ENCODE measurements at places on chromosomes 7 and 10. TPM values are rescaled to one million over a fixed set of nuclear protein-coding genes. Genes with fewer than 3 reads are reported as not detected.

ZNF365 gene
- total RNA-seq = 0.93 TPM

KCNH2 gene
- 8.4 TPM for total RNA-seq

- peaks cover 12% of the 10 kb centered on the region for H3K4me1 ChIP-seq
- H3K4me3 ChIP-seq = no peak overlapping the region
- no peaks in the 10 kb centered on the region for H3K27me3 ChIP-seq
- H3K27ac ChIP-seq = no peak overlapping the region
These were observed 1.1 kb upstream of the RAB11FIP2 start for GRCh38 chr10:118047880-118048279.

GRCh38 chr7:141291541-141291940 lies 217.7 kb downstream of the TMEM178B start:
- H3K27ac ChIP-seq = no peak overlapping the region
- DNase-seq = no peak
- H3K4me3 ChIP-seq = no peak overlapping the region
- H3K4me1 ChIP-seq = no peaks in the 10 kb centered on the region
- no peaks in the 10 kb centered on the region for H3K36me3 ChIP-seq

DNA sequence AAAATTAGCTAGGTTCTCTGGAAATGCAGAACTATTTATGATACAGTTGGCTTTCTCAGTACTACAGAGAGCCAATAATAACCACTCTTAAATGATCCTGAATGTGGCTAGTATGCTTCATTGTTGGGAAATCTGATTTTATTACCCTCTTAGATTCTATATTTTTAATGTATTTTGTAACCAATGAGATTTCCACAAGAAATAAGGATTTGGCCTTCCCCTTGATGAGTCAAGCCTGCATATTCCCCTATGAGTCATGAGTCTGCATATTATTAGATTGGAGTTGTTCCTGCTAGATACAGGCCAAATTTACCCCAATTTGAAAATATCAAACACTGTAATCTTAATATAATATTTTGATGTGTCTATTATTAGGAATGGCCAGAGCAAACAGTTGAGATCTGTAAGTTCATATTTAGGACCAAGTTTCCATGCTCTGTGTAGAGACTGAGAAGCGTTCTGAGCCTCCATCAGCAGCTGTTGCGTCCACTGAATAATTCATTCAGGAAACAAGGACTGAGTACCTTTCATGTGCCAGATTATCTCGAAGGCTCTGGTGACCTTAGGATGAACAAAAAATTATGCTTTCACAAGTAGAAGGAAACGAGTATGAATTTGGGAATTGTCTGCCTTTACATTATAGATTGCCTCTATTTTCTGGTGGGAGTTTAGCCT lies 793.4 kb downstream of the NRG3 start:
- no peaks in the 10 kb centered on the region for H3K4me1 ChIP-seq
- no peak overlapping the region for H3K4me3 ChIP-seq
- no peaks in the 10 kb centered on the region for H3K36me3 ChIP-seq

DNA sequence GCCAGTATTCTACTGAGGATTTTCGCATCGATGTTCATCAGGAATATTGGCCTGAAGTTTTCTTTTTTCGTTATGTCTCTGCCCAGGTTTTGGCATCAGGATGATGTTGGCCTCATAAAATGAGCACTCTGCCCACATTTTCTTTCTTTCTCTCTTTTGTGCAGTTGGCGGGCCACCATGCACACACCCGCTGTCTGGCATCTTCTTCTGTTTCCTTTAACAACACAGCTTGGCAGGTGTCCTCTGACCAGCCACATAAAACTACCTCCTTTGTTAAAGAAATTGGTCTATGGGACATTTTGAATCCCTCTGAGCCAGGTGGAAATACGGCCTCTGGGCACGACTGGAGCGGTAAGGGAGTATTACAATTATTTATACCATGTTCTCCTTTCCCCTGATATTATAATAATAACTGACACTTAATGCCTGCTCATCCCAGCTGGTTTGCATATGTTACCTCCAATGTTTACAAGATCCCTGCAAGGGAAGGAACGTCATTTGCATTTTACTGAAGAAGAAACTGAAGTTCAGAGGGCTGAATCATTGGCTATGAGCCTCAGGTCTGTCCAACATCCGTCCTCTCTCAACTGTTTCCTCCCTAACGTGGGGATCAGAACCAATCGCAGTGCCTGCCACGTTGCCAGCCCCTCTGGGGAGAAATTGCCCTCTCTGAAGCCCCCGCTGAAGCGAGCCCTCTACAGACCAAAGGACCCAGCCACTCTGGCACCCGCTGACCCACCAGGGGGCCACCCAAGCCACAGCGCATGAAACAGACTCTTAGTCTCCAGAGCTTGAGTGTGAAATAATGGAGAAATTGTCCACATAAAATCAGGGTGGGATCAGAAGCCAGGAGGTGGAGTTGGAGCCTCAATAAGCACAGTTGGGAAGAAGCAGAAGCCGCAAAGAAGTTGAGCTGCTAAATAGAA lies 125.0 kb upstream of the FOXK1 start:
- no peak overlapping the region for H3K4me3 ChIP-seq
- no peaks in the 10 kb centered on the region for H3K36me3 ChIP-seq
- peak overlapping the region; percentile 37 for H3K27ac ChIP-seq
- no peaks in the 10 kb centered on the region for H3K4me1 ChIP-seq
- DNase-seq = no peak

Measured in hepatocyte (in vitro differentiated cells).